ENCODE measurements at places on chromosomes 4 and X. TPM values are rescaled to one million over a fixed set of nuclear protein-coding genes. Genes with fewer than 3 reads are reported as not detected.

DNA sequence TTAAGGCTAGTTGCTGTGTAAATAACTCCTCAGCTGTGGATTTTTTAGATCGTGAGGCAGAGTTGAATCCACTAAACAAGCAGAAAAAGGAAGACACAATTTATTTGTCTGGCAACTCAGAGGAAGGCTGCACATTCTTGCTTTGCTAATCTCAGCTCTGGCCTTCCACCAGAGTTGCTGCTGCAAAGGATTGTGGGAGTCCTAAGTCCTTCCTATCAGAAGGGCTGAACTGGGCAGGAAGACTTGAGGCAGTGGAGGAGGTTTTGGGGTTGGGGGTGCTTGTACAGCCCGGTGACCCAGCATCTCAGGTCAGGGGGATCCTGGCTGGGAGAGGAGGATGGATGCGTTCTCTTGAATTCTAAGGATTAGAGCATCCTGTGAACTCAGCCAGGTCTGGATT is 11.0 kb upstream of the VSIG1 start:
- no peaks in the 10 kb centered on the region for H3K36me3 ChIP-seq
- no peaks in the 10 kb centered on the region for H3K27me3 ChIP-seq
- H3K27ac ChIP-seq, result peak overlapping the region; percentile 69
- no peak overlapping the region for H3K4me3 ChIP-seq

GRCh38 chr4:7388627-7389026 is 46.1 kb downstream of the PSAPL1 start:
- no peak for DNase-seq
- peaks cover 10% of the 10 kb centered on the region for H3K4me1 ChIP-seq
- no peak overlapping the region for H3K4me3 ChIP-seq
- peaks cover 6% of the 10 kb centered on the region for H3K27me3 ChIP-seq

DNA sequence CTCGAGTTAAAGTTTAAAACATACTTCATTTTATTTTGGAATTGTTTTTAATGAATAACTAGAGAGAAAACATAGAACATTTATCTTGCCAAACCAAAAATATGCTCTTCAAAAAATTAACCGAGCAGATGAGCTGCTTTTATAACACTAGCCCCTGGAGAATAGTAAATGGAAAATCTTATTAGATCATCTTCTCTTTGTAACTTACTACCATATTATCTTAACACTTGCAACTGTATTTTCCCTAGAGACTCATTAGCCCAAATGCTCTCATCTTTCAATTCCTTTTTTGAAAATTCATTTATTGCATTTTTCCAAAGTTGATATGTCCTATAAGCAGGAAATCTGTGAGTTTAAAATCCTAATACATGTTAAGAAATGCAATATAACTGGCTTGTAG is 143.3 kb downstream of the CAMK2D start:
- DNase-seq, result no peak
- no peak overlapping the region for H3K4me3 ChIP-seq
- H3K4me1 ChIP-seq, result no peaks in the 10 kb centered on the region
- H3K36me3 ChIP-seq, result no peaks in the 10 kb centered on the region
- H3K27me3 ChIP-seq, result no peaks in the 10 kb centered on the region

The ELMOD2 gene
- total RNA-seq, result 45.6 TPM

DNA sequence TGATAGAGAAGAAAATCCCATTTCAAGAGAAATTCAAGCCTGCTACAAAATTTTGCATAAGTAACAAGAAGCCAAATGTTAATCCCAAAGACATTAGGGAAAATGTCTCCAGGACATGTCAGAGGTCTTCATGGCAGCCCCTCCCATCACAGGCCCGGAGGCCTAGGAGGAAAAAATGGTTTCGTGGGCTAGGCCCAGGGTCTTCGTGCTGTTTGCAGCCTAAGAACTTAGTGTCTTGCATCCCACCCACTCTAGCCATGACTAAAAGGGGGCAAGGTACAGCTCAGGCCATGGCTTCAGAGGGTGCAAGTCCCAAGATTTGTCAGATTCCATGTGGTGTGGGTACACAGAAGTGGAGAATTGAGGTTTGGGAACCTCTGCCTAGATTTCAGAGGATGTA is 57.8 kb upstream of the TAPT1 start:
- DNase-seq, result no peak
- H3K4me3 ChIP-seq, result no peak overlapping the region
- H3K27ac ChIP-seq, result no peak overlapping the region
- H3K36me3 ChIP-seq, result peaks cover 25% of the 10 kb centered on the region
- peaks cover 2% of the 10 kb centered on the region for H3K27me3 ChIP-seq
- H3K4me1 ChIP-seq, result no peaks in the 10 kb centered on the region

DNA sequence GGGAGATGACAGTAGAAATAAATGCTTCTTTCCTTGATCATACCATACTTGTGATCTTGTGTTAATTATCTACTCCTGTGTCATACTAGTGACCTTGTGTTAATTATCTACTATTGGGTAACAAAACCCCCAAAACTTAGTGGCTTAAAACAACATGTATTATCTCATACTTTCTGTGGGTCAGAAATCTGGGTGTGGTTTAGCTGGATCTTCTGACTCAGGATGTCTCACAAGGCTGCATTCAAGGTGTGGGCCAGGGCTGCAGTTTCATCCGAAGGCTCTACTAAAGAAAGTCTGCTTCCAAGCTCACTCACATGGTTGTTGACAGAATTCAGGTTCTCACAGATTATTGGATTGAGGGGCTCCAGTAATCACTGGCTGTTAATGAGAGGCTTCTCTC is 70.3 kb upstream of the NDP start:
- no peaks in the 10 kb centered on the region for H3K4me1 ChIP-seq
- no peaks in the 10 kb centered on the region for H3K36me3 ChIP-seq
- no peak overlapping the region for H3K4me3 ChIP-seq
- no peaks in the 10 kb centered on the region for H3K27me3 ChIP-seq

GRCh38 chrX:45769761-45770582 is 569.3 kb upstream of the DIPK2B start:
- H3K27ac ChIP-seq, result peak overlapping the region; percentile 96
- H3K4me3 ChIP-seq, result peak overlapping the region; percentile 69
- H3K36me3 ChIP-seq, result no peaks in the 10 kb centered on the region
- peak; percentile 22 for DNase-seq

All from mesothelial cell of epicardium (in vitro differentiated cells).